ENCODE measurements at places on chromosomes 6 and 20. TPM values are rescaled to one million over a fixed set of nuclear protein-coding genes. Genes with fewer than 3 reads are reported as not detected.

VNN1 gene
- 12.4 TPM for total RNA-seq

RNF144B gene
- total RNA-seq, result 12.1 TPM

- H3K27me3 ChIP-seq, result no peaks in the 10 kb centered on the region
- no peak overlapping the region for H3K27ac ChIP-seq
- no peak overlapping the region for H3K4me3 ChIP-seq
- DNase-seq, result no peak
Observed at GRCh38 chr6:76453270-76453669, 380.8 kb upstream of the IMPG1 start.

DNA sequence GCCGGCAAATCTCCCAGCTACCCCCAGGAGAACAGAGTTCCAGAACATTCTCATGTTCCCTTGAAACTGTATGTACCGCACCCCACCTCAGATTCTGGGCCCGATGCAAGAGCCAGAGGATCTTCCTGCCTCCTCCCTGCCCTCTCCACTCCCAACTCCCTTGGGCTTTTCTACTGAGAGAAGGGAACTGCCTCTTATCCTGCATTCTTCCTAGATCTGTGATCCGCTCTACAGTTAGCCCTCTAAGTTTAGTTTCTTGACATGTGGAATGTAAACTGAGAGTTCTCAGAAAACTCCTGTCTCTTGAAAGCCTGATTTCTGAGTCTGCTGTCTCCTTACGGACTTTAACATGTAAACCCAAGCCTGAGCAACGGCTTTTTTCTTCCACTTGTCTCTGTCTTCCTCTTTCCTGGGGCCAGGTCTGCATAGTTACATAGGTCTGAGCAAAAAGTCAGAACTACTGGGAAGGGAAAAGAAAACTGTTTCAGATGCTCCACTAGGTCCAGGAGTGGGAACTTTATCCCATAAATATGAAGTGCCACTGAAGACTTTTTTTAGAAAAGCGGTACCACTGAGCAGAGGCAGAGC lies 86.5 kb upstream of the TNFAIP3 start:
- H3K27me3 ChIP-seq, result no peaks in the 10 kb centered on the region
- no peak overlapping the region for H3K27ac ChIP-seq
- no peaks in the 10 kb centered on the region for H3K4me1 ChIP-seq
- no peak overlapping the region for H3K4me3 ChIP-seq

DNA sequence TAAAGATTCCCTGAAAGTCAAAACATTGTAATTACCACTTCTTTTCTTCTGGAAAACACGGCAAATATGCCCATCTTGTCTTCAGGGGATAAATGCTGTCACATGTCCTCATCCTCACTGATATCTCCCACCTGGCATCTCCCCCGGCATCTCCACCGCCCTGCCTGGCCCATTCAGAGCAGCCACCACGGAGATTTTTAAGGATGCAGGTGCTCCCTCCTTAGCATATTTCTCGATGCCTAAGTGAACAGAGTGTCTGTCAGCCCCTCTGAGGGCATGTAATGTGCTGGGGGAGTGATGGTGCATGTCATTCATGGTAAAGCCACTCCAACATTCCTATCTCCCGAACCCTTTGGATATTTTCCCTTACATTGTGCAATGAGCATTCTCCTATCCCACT lies 215.5 kb downstream of the PREX1 start:
- no peak for DNase-seq
- no peak overlapping the region for H3K4me3 ChIP-seq
- H3K27me3 ChIP-seq, result peaks cover 29% of the 10 kb centered on the region
- no peaks in the 10 kb centered on the region for H3K36me3 ChIP-seq
- no peaks in the 10 kb centered on the region for H3K4me1 ChIP-seq
- no peak overlapping the region for H3K27ac ChIP-seq

DNA sequence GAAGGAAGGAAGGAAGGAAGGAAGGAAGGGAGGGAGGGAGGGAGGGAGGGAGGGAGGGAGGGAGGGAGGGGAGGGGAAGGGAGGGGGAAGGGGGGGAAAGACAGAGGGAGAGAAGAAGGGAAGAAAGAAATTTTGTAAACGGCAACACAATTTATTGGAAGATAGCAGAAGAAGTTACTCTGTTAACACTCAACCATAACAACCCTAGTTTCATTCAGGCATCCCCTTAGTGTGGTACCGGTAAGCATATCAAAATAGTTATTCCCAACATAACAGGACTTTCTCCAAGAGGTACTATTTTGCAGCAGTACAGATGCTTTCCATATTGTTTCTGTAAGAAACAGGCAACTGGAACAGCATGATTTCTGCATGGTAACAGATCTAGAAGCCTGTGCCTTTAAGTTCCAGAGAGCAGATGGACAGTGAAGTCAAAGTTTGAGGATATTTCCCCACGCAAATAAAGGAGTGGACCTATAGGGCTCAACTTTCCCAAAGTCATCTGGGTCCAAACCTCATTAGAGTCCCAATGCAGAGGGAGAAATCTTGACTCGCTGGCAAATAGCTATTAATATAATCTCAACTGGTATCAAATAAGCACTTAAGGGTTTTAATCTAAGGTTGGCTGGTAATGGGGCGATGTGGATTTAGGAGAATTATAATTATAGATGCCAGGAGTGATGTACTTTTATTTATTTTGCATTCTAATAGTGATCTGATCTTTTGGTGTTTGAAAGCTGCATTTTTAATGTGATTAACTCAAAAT lies 69.4 kb downstream of the TENT5A start:
- H3K4me1 ChIP-seq, result peaks cover 6% of the 10 kb centered on the region
- H3K27ac ChIP-seq, result no peak overlapping the region
- no peaks in the 10 kb centered on the region for H3K27me3 ChIP-seq
- no peaks in the 10 kb centered on the region for H3K36me3 ChIP-seq

GRCh38 chr6:137045222-137045789 lies 541 bp upstream of the IL20RA start:
- no peaks in the 10 kb centered on the region for H3K4me1 ChIP-seq
- H3K36me3 ChIP-seq, result peaks cover 8% of the 10 kb centered on the region
- no peaks in the 10 kb centered on the region for H3K27me3 ChIP-seq
- H3K4me3 ChIP-seq, result peak overlapping the region; percentile 72
- H3K27ac ChIP-seq, result no peak overlapping the region

GRCh38 chr6:4788482-4788881 lies 12.3 kb downstream of the CDYL start:
- no peak for DNase-seq
- H3K27me3 ChIP-seq, result no peaks in the 10 kb centered on the region
- H3K4me1 ChIP-seq, result peaks cover 11% of the 10 kb centered on the region
- no peaks in the 10 kb centered on the region for H3K36me3 ChIP-seq
- no peak overlapping the region for H3K27ac ChIP-seq

DNA sequence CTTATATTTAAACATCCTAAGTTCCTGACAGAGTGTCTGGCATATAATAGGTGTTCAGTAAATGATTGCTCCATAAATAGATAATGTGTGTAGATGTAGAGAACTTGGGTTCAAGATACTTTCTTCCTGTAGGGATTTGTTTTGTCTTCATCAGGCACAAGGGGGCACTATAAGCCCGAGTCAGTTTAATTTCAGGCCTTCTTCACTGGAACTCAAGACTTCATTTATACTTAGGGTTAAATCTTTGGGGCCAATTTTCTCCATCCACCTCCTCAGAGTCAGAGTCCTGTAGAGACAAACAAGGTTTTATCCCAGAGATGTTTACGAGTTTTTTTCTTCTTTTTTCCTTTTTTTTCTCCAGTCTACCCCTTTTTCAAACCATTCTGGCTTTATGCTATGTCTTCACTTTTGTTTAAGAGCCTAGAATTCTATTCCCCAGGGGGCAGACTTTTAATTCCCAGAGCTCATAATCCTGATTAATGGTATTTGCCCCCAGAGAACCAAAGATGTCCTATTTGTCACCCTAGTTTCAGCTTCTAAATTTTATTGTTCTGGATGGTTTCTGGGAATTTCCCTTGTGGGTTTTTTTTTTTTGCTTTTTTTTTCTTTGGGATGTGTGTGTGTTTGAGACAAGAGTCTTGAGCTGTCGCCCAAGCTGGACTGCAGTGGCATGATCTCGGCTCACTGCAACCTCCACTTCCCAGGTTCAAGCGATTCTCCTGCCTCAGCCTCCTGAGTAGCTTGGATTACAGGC lies 88.4 kb downstream of the HFE start:
- H3K4me3 ChIP-seq, result peak overlapping the region; percentile 30
- peak overlapping the region; percentile 79 for H3K27ac ChIP-seq
- peaks cover 70% of the 10 kb centered on the region for H3K4me1 ChIP-seq
- H3K36me3 ChIP-seq, result peaks cover 55% of the 10 kb centered on the region
- DNase-seq, result peak; percentile 72
